Foreskin keratinocyte (primary cell): ENCODE measurements at places on chromosomes 13 and 19. TPM values are rescaled to one million over a fixed set of nuclear protein-coding genes. Genes with fewer than 3 reads are reported as not detected.

DNA sequence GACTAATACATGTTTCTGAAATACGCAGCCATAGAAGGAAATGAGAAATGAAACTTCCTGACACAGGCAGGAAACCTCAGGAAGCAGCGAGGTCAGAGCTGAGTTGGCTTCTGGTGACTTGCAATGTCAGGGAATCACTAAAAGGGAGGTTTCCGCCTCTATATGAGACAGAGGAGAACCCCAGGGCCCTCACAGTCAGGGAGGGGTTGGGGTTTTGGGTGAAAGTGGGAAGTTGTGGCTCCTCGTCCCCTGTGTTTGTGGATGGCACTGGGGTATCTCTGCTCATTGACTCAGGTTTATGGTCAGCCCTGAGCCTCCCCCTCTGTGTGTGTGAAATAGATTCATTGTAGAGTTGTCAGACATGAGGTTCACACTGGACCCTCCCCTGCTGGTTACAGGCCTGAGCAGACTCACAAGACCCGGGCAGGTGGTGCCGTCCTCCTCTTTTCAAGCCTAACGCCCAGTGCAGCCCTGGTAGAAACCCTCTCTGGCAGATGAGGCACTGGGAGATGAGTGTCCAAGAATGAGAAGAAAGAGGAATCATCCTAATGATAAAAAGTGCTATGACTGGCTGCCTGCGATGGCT lies 5.5 kb upstream of the LILRA6 start:
- no peak for DNase-seq

DNA sequence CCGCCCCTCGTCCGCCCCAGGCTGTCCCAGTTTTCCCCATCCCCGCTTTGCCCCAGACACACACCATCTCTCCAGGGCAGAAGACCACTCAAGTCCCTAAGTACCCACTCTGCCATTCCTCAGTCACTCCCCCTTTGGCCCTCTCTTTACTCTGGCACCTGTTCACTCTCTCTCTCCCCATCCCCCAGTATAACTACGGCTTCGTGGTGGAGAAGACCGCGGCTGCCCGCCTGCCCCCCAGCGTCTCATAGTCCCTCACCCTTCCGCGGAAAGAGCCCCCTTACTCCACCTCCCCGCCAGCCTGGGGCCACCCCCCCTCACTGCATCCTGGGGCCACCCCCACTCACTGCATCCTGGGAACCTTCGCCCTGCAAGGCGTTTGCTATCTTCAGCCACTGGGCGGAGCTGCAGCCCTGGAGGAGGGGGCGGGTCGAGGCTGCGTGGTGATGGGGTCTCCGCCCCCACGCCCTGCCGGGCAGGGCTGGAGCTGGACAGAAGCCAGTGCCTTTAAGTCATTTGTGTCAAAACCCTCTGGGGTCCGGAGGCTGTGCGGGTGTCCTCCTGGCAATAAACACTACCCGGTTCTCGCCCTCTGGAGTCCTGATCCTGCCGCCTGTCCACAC lies 5.0 kb downstream of the MVB12A start:
- no peak for DNase-seq

DNA sequence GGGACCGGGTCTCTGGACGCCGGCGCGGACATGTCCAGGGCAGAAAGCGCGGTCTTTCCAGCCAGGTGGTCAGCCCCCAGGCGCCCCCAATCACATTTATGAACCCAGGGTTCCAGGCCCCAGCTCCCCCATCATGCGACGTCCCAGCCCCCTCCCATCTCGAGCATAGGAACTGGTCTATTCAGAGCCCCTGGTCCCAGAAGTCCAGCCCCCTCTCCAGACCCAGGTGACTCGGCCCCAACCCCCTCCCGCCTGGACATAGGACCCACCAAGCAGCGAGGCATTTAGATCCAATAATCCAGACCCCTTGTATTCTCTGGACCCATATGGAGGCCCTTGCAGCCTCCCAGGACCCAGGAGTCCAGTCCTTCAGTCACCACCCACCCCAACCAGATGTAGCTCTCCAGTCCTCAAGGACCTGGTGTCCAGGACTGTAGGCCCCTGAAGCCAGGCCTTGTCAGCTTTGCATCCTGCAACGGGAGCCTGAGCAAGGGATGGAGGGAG lies 501 bp downstream of the APLP1 start:
- DNase-seq = no peak

- no peak for DNase-seq
These were observed 488.8 kb downstream of the KCTD12 start for GRCh38 chr13:76397413-76397812.

DNA sequence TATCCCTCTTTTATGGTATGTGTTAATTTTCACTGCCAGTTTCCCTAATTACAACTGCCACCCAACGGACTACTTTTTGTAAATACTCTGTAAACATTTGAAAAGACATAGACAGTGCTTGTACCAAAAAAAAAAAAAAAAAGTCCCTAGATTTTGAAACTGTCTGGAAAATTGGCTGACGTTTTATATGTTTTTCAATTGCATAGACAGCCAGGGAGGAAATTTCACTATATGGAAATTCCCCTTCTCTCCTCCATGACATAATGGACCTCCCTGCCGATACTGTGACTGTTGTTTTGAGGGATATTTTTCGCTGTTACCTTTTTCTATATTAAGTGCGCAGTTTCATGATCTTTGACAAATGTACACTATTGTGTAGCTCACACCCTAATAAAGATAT lies 43.4 kb downstream of the C13orf42 start:
- no peak for DNase-seq

GRCh38 chr13:36242761-36243160 lies 28.4 kb upstream of the SOHLH2 start:
- DNase-seq = no peak

DNA sequence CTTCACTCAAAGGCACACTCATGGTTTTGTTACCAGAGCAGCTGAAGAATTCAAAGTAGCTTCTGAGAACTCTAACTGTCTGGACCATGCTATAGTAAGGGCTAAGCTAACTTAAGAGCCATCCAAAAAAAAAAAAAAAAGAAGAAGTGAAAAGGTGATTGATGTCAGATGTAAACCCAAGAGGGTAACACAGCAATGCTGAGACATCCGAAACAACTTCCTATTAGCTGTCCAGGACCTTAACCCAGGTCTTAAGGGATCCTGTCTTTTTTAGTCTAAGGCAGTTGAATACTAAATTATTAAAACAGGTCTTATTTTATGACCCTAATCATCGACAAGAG lies 11.2 kb upstream of the RAB20 start:
- no peak for DNase-seq

DNA sequence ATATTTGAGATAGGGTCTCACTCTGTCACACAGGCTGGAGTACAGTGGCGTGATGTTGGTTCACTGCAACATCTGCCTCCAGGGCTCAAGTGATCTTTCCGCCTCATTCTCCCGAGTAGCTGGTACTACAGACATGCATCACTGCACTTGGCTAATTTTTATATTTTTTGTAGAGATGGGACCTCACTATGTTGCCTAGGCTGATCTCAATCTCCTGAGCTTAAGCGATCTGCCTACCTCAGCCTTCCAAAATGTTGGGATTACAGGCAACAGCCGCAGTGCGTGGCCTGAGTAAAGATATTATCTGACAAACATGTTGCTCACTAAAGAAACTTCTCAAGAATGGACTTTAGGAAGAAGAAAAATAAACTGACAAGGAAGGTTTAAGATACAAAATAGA lies 125.4 kb upstream of the ABCC4 start:
- no peak for DNase-seq

DNA sequence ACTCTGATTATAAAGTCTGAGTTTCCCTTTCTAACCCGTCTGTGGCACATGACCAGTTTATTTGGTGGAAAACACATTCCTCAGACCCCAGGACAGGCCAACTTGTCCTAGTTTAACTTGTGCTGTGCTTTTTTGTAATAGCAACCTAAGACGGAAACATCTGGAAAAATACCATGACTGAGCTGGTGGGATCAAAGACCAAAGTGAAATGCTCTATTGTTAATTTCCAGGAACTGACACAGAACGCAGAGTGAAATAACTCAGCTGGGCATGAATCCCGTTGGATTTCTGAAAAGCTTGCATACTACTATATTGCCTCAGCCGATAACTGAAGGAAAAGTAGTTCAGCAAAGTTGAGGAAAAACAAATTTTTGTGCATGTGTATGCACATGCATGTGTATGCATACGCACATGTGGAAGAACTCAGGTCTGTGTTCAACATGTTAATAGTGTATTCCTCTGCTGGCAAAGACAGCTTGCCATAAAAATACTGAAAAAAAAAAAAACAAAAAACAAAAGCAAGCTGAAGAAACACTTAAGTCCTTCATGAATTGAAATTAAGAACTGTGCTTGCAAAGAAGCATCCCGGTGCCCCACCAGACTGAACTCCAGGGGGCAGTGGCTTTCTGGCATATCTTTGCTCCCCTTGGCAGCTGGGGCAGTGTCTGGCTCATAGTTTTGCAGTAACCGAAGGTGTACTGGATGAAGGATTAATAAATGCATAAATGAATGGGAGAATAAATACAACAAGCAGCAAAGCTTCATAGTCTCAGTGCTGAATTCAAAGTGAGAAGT lies 187.8 kb downstream of the LHFPL6 start:
- DNase-seq = peak; percentile 20

GRCh38 chr13:24670961-24671381 lies 9.2 kb upstream of the ATP12A start:
- no peak for DNase-seq

The KCNC3 gene
- total RNA-seq = not detected in 2 replicates

The HSPB6 gene
- total RNA-seq = 0.07 and 0.10 TPM in 2 replicates

The KIR2DL1 gene
- not detected in 2 replicates for total RNA-seq

The FGF9 gene
- total RNA-seq = 0.04 TPM in 1 of 2 replicates, not detected in the other
